ENCODE measurements at places on chromosomes 3 and 15.
A peak's percentile ranks its signal among the peaks of the same experiment; 100 is the strongest.

DNA sequence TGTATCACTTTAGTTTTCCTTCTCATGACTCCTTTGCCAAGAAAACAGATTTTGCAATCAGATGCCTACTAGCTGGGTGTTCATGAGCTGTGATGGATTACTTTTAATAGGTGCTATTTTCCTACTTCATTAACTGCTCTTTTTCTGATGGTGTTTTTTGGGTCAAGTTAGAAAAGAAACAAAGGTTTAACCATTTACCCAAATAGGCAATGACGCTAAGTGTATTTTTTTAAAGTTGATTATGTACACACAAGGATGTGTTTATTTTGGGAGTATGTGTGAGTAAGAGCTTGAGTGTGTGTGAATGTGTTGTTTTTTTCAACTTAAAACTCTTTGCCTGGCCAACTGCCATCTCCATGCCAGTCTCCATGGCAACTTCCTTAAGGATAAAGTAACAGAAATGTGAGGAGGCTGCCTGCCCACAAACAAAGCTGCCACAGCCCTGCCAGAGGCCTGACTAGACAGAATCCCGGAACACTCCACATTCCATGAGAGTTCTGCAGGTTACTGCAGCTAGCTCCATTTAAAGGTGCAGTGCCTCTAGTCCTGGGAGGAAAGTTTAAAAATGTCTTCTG lies 215.6 kb upstream of the RBMS3 start:
- DNase-seq, result peak; percentile 87

GRCh38 chr3:16908016-16908807 lies 23.5 kb downstream of the PLCL2 start:
- DNase-seq, result no peak

DNA sequence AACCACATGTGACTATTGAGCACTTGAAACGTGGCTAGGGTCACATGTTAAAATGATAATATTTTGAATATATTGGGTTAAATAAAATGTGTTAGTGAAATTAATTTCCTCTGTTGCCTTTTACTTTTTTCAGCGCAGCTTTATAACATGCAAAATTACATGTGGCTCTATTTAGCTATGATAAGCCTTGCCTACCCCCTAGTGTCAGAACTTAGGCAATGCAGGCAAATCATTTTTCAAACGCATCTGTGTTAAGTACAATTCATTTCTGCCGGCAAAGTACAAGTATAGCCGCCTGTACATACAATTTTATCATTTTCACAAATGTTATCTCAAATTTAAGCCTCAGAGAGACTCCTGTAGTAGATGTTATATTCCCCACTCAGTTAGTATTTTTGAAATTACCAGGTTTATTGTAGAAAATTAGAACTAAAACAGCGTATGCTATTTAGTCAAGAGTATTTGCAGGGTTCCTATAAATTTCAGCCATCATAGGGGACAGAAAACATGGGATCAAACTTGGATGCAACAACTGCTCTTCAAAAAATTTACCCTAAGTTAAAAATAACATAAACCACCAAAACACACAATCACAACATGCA lies 56.1 kb downstream of the TAFA4 start:
- DNase-seq, result peak; percentile 91

DNA sequence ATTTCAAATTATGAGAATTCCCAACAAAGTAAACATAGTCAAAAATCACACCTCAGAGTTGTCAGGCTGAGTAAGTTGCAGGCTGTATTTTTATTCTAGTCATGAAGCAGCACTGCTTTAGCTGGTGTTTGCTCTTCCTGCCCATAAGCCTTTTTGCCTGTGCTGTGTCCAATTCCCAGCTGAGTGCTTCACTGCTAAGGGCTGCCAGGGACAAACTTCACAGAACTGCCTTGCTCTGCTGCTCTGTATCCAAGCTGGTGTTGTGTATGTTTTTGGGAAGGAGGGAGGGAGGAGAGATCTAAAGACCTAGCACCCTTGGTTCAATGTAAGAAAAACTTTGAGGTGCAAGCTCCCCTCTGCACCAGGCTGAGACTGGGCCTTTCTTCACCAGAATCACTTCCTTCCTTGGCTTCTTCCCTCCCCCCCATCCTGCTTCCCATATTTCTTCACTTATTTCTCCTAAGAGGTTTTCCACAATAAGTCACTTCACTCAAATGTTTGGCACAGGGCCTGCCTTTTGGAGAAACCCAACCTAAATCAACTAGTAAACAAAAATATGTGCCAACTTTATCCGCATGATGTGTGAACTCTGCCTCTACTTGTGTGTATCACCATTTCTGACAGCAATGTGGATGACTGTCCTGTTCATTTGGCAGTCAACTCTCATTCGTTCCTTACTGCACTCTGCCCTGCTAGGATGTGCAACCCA lies 156.1 kb downstream of the TBL1XR1 start:
- peak; percentile 31 for DNase-seq

DNA sequence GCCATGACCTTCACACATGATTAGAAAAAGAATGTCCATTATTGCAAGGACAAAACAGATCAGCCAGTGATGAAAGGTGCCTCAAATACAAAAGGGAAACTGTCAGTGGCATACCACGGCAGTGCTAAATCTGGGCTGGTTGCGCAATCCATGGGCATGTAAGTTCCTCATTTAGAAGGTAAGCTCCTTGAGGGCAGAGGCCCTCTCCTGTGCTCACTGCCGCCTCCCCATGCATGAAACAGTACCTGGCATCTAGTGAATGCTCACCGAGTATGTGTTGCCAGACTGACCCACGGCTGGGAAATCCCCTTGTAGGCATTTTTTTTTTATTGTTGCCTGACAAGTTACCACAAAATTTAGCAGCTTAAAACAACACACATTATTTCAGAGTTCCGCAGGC lies 312.1 kb upstream of the CHRM5 start:
- no peak for DNase-seq

GRCh38 chr3:22377421-22377820 lies 626.4 kb upstream of the ZNF385D start:
- no peak for DNase-seq

GRCh38 chr15:51380999-51381806 lies 39.7 kb downstream of the GLDN start:
- peak; percentile 89 for DNase-seq

DNA sequence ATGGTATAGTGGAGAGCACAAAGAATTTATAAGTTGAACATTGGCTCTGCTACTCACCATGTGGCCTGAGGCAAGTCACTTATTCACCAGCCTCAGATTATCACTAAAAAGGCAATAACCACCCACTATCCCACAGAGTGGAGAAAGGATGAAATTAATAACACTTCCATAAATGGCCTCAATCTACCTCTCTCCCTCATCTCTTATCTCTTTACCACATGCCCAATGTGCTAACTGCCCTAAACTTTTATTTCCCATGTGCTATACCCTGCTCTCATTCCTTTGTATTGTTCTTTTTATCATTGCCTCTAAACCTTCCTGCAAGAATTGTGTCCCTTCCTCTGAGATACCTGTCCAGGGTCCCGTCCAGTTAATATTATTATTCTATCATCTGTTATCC lies 26.0 kb downstream of the SLC12A6 start:
- DNase-seq, result no peak

DNA sequence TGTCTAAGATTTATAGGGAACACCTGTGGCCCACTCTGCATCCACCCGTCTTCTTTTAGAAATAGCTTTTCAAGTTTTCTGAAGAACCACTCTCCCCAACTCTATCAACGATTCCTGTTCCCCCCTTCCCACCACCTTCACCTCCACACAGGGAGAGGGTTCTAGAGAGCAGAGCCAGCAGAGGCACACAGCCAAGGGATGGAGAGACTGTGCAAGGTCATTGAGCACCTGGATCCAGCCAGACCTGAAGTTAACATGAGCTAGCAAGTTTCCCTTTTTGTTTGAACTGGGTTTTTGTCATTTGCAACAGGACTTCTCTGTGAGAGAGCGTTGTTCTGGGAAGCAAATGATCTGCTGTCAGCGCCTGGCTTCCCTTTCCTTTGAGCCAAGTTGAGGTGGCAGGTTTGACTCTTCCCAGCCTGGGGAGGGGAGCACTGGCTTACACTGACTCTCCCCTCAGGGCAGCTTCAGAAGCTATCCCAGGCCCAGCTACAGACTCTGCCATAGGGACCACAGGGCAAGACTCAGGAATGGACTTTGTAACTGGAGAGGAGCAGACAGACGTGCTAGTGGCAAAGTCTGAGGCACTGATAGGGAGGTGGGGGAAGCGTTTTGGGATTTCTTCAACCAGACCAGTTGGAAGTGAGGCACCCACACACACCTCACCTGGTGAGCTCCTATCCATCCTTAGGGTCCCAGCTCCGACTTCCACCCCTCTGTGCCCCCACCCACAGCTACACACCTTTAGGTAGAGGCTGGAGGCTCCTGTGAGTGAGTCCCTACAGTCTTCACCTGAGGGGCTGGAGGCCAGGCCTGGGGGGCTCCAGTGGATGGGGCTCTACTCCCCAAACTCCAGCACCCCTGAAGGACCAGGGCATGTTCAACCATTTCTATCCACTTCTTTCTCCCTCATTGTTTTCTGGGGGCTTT lies 19.4 kb upstream of the PLXNA1 start:
- DNase-seq, result no peak

GRCh38 chr15:29476503-29477080 lies 207.0 kb upstream of the NSMCE3 start:
- DNase-seq, result no peak

GRCh38 chr15:46354443-46354842 lies 719.6 kb downstream of the SQOR start:
- no peak for DNase-seq

DNA sequence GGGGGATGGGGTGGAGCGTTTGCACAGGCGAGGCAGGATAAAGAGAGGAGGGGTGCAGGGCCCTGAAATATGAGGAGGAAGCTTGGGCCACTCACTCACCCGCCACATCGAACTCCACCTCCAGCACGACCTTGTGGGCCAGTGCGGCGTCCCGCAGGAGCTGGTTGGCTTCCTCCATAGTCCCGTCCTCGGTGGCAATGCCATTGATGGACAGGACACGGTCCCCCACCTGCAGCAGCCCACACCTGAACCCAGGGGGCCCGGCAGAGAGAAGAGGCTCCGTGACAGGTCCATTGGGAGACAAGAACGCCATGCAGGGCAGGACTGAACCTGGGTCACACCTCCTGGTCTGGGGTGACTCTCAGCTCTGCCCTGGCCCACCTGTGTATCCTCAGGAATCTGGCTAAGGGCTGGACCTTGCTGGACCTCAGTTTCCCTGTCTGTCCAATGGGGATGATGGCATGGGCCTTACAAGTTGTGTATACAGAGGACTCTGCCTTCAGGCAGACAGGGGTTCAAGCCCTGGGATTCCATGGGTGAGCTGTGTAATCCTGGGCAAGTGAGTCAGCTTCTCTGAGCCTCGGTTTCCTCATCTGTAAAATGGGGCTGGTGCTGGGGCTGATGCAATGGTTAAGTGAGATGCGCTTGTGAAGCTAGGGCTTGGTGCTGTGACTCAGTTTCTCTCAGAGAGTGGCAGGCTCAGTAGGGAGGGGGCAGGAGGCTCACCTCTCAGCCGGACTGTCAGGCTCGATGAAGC lies 26.4 kb downstream of the GRIP2 start:
- no peak for DNase-seq

DNA sequence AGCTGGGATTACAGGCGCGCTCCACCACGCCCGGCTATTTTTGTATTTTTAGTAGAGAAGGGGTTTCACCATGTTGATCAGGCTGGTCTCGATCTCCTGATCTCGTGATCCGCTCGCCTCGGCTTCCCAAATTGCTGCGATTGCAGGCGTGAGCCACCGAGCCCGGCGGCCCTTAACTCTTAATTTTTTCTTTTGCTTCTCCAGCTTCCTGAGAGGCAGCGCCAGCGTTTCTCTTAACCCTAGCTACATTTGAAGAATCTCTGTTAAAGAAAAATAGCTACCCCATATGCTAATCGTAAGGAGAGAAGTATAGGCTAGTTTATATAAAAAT lies 465 bp upstream of the GK5 start:
- no peak for DNase-seq

- no peak for DNase-seq
Observed at GRCh38 chr15:88187195-88187594, 69.3 kb downstream of the NTRK3 start.

Measured in eye (tissue), 1 donor.